ENCODE measurements at places on chromosomes 4 and X.

GRCh38 chr4:27181693-27182092, 321.1 kb downstream of the STIM2 start:
- no peak for DNase-seq

GRCh38 chr4:40307627-40308497, 27.3 kb upstream of the CHRNA9 start:
- DNase-seq: peak; percentile 84

DNA sequence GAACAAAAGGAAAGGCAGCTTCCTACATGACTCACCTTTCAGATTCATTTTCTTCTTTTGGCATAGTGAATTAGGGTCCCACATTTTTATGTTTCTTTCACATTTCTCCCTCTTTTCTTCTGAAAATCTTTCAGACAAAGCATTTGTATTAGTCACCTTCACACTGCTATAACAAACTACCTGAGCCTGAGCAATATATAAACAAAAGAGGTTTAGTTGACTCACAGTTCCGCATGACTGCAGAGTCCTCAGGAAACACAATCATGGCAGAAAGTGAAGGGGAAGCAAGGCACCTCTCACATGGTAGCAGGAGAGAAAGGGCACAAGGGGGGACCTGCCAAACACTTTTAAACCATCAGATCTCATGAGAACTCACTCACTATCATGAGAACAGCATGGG, 36.9 kb downstream of the MAGEA9 start:
- DNase-seq: no peak

- DNase-seq: no peak
These were observed 68.6 kb downstream of the CAMK2D start for GRCh38 chr4:113692809-113693411.

- DNase-seq: no peak
These were observed 335.2 kb downstream of the ADAM29 start for GRCh38 chr4:175253184-175253902.

DNA sequence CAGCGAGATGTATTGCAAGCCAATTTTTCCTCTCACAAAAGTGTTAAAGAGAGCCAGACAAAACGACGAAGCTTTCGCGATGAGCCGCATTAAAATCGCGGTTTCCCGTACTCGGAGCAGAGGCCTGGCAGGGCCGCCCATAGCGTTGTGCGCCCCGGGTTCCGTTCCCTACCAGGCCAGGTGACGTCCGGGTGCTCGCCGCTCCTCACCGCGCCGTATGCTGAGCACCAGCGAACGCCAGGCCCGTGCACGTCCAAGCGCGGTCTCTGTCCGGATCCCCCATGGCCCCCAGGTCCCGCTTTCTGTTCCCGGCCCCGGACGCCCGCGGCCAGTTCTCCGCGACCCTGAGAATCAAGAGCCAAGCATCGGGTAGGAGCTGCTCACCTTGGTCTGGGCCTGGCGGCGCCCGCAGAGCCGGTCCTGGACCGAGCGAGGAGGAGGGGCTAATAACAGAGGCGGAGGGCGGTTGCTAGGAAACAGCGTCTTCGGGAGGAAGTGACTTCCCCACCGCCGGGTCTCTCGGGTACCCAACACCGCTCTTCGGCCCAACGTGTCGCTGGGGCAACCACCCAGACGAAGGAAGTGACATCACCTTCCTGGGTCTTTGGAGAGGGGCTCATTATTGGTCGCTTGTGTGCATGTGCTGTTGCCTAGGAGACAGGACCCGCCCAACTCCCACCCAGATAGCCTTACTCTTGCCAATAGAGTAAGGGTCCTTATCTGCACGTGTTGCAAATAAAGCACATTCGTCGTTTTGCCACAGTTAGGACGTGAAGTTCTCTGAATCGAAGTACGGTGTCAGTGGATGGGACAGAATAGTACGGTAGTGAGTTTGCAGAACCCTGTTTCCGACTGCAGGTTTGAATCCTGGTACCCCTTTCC, at the start of gene MAP9:
Gene MAP9 (minus strand): TSS at position 579 of the 882 bp plus-strand sequence. CDS start 1,115 bp downstream, outside the sequence.
- peak; percentile 97 for DNase-seq

GRCh38 chr4:109990261-109991257, 77.9 kb downstream of the EGF start:
- no peak for DNase-seq
